ENCODE measurements at places on chromosomes 2 and 18.

GRCh38 chr2:105042189-105042588 lies 4.3 kb downstream of the MRPS9 start:
- DNase-seq: peak; percentile 81

DNA sequence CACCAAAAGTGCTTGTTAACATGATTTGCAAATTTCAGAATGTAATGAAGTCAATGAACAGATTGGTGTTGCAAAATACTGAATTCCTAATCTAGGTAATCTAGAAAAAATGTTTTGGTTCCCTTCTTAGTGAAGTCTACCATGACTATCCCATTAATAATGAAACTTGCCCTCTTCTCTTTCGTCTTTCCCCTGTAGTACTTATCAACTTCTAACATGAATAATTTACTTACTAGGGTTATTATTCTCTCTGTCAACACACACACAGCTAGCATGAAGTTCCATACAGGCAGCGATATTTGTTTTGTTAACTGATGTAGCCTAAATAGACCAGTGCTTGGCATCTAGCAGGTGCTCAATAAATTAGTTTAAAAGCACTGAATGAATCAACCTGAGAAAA lies 160.2 kb downstream of the NCK2 start:
- no peak for DNase-seq

DNA sequence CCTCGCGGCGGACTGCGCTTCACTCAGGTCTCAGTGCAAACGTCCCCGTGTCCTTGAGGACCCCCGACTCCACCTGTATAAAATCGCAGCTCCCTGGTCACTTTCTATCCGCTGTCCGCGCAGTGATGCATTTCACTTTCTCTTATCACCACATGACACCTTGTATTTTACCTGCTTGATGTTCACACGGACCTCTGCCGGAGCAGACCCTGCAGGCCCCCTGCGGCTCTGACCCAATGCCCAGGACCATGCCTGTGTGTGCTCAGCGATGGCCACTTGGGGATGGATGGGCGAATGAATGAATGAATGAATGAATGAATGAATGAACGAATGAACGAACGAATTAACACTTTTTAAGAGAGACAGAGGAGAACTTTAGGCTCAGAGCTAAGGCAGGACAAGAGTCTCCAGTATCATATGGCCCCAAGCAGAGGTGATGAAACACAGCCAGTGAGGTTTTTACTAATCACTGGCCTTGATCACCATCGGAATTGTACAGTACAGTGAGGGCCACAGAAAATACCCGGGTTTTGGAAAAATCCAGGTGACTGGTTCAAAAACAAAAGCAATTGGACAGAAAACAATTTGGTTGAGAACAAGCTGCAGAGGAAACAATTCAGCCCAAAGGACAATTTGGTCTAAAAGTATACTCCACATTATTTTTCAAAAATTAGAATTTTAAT lies 12.3 kb downstream of the ASPRV1 start:
- no peak for DNase-seq

GRCh38 chr2:100852447-100852846 lies 32.5 kb downstream of the NPAS2 start:
- DNase-seq: no peak

DNA sequence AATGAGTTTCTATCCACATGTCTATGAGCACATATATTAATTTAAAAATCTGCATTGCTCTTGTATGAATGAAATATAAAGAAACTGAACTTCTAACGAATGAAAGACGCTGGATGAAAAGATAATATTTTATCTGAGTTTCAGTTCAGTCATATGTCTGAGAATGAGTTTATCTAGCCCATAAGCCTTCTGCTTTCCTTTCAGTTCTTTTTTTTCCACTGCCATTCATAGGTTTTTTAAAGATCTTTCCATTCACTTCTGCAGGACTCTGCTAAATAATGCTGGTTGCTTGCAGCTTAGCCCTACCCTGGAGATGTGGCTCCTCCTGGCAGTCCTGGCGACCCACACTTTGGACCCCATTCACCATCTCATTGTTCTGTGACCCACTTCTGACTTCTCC lies 109.0 kb downstream of the BCL2 start:
- no peak for DNase-seq

DNA sequence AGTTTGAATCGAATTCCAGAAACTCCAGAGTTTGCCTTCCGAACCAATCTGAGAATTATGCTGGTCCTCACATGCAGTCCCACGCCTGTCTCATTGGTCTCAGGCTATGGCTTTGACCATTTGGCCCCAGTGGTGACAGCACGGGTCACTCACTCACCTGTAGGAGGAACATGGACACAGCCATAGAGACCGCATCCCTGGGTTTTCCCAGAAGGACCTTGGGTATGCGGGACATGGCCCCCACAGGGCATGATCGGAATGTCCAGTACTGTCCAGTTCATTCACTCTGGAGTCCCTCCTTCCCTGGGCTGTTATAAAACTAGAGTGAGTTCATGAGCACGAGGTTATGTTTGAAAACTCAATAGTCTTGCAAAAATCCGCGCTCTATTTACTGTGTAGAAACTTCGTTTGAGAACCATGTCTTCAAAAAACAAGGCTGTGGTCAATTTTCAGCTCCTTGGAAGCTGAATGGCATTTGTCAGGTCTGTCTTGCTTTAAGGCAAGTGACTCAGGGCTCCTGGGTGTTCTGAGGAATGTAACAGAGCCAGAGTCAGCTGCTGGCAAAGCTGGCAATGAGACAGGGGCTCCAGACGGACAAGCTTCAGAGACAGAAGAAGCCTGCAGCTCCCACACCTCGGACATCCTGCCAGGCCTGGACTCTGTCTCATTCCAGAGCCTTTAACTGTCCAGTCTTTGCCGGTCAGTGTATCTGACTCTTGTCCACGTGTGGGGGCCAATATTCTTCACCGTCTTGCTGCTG lies 86.7 kb upstream of the TMEM18 start:
- no peak for DNase-seq

- DNase-seq: no peak
These were observed 225.3 kb upstream of the ARL4C start for GRCh38 chr2:234722176-234722575.

DNA sequence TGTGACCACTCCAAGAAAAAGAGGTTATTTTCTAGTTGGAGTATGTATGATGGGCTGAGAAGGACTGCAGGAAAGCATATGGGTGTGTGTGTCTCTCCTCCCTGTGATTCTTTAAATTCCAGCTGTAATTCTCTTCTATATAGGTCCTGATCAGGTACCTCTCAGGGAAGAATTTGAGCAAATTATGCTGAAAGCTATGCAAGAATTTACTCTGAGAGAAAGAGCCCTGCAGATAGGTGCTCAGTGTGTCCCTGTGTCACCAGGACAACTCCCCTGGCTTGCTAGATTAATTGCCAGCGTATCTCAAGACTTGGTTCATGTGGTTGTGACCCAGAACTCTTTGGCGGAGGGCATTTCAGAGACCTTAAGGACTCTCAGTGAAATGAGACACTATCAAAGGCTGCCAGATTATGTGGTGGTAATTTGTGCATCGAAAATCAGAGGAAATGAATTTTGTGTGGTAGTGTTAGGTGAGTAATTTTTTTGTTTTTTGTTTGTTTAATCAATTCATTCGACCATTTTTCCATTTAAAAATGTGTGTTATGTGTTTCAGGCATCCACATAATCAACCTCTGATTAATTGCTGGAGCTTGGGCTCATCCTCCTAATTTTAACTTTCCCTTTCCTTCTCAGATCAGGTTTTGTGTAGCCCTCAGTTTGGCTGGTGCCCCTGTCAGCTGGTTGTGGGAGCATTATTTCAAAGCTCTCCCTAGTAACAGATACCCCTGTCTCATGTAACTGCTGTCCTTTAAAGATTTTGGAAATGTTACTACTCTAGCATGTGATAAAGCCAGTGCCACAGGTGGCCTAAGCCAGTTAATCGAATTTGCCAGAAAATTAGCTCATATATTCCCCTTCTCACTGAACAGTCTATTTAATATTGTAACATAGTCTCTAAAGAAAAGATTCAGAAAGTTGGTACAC lies 150.9 kb downstream of the ESCO1 start:
- peak; percentile 30 for DNase-seq

DNA sequence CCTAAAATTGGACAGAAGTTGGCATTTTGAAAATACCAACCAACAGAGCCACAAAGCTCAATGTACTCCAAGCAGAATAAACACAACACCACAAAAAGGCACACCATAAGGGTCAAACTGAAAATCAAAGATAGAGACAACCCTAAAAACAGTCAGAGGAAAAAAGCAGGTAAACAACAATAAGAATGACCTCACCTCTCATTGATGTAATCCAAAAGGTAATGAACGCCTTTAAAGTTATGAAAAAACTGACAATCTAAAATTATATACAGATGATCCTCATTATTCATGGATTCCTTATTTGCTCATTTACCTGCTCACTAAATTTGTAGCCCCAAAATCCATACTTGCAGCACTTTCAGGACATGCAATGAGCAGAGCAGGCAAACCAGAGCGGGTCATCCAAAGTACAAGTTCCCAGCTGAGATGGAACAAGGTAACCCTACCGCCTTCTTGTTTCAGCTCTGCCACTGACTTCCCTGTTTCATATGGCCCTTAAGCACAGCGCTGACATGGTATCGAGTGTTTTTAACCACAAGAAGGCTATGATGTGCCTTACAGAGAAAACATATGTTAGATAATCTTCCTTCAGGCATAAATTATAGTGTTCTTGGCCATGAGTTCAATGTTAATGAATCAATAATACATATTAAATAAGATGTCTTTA lies 17.0 kb downstream of the RTN4 start:
- DNase-seq: no peak

DNA sequence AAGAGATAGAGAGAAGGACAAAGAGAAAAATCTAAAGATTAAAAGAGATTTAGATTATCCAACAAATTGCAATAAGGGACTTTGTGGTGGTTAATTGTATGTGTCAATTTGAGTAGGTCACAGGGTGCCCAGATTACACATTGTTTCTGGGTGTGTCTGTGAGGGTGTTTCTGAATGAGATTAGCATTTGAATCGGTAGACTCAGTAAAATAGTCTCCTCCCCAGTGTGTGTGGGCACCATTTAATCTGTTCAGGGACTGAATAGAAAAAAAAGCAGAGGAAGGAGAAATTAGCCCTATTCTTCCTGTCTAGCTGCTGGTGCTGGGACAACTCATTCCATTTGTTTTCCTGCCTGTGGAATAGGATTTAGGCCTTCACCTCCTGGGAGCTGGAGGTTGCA lies 339.8 kb upstream of the EPHA4 start:
- peak; percentile 7 for DNase-seq

DNA sequence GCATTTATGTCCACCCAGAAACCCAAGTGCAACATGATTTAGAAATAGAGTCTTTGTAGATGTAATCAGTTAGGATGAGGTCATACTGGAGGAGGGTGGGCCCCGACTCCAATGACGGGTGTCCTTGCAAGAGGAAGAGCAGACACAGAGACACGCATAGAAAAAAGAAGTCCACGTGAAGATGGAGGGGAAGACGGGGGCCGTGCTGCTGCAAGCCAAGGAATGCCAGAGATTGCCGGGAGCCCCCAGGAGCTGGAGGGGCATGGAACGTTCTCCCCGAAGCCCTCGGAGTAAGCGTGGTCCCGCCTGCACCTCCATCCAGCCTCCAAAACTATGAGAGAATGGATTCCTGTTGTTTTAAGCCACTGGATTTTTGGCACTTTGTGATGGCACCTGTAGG lies 51.6 kb downstream of the PTGR3 start:
- no peak for DNase-seq

Measured in NCI-H82 (cell line).